ENCODE measurements at places on chromosomes 6 and 20.

- DNase-seq = no peak
Observed at GRCh38 chr6:108805611-108806167, 42.5 kb upstream of the ARMC2 start.

DNA sequence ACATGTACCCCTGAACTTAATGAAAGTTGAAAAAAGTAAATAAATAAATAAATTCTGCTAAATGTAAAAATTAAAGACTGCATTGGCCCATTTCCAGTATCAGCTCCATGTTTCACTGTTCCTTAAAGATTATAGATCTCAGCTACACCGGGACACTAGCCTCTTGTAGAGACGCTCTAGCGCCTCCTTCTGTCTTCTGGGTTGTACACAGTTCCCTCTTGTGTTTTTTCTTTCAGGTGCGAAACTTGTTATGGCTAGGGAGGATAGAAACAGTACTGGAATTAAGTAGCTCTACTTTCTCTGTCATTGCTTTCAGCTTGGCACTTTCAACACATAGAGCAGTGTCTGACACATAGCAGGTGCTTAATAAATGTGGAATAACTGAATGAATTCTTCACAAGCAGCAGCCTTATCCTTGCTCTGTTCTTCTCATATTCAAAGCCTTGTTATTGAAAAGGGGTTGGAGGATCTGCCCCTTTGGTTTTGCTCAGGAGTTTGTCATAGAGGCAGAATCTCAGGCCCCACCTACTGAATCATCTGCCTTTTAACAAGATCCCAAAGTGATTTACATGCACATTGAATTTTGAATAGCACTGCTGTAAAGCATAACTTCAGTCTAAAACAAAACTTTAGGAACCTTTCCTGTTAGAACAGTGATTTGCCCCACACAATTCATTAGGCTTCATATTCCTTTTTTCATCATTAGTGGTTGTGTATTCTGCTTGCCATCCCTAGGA is 92.3 kb downstream of the FIG4 start:
- DNase-seq = no peak

- DNase-seq = no peak
Observed at GRCh38 chr6:74603322-74604076, 602.4 kb downstream of the COL12A1 start.

DNA sequence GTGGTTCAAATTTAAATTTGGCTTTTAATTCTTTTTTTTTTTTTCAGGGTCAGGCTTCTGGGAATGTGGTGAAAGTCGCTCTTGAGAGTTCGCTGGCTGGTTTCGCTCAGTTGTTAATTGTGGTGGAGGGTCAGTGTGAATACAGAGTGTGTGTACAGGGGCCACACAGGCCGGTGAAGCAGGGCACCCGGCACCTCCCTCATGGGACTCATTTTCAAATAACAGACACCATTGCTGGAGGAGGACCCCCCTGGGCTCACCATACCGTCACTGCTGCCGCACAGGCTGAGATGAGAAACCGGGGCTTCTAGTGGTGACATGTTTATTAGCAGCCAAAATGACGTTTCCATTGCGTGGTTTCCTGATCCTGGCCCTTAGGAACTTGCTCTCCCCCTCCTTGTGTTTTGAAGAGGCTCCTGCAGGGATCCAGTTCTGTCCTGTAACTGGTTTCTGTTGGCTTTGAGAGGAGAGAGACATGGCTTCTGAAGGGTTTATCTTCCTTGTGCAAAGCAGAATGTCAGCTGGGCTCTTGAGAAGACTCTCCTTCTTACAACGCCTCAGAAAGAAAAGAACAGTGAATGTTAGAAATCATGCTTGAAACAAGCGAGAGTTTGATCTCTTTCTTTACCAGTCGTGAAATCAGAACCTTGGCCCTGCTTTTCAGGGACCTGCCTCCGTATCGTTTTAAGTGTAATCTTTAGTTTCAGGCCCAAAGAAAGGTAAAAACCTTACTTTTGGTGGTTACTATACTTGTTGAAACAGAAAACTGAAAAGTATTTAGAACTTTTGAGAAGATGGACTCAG is 37.8 kb downstream of the DUSP22 start:
- no peak for DNase-seq

DNA sequence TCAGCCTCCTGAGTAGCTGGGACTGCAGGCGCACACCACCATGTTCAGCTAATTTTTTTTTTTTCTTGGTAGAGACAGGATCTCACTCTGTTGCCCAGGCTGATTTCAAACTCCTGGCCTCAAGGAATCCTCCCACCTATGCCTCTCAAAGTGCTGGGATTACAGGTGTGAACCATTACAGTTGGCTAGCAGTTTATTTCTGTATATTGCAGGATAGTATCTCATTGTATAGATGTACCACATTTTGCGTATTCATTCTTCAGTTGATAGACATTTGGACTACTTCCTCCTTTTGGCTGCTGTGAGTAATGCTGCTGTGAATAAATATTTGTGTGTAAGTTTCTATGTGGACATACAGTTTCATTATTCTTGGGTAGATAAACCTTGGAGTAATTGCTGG is 32.9 kb downstream of the ASXL1 start:
- no peak for DNase-seq

GRCh38 chr6:30651143-30651542 is 4.2 kb downstream of the C6orf136 start:
- no peak for DNase-seq

GRCh38 chr6:156313037-156313436 is 464.1 kb upstream of the ARID1B start:
- no peak for DNase-seq

DNA sequence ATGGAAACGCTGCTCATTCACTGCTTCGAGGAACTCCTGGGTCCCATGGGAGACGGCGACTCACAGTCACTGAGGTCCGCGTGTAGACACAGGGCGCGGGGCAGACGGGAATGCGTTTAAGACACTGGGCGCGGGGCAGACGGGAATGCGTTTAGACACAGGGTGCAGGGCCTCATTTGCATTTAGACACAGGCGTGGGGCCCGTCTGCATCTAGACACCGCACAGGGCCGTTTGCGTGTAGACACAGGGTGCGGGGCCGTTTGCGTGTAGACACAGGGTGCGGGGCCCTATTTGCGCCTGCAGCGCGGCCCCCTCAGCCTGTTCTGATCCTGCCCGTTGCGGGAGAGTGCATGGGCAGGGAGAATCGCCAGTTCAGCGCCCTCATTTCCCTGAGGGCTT is 10.4 kb downstream of the DACT2 start:
- DNase-seq = no peak

- DNase-seq = no peak
Observed at GRCh38 chr20:6925744-6926278, 158.3 kb downstream of the BMP2 start.

DNA sequence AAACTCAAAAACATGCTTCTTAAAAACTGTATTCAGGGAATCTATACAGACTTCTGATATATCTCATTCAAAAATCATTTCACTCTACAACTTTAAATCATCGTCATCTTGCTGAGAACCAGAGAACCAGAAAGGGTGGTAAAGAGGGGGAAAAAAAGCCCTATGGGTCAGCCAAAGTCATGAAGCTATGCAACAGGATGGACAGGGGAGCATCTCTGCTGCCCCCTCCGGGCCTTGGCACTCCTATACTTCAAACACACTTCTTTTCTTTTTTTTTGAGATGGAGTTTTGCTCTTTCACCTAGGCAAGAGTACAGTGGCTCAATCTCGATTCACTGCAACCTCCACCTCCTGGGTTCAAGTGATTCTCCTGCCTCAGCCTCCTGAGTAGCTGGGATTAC is 73.5 kb upstream of the NFATC2 start:
- DNase-seq = no peak

- no peak for DNase-seq
Observed at GRCh38 chr6:39330476-39330875, 8.0 kb upstream of the KCNK16 start.

GRCh38 chr6:146426516-146426915 is 117.1 kb upstream of the RAB32 start:
- DNase-seq = no peak

- DNase-seq = no peak
Observed at GRCh38 chr20:62711703-62712101, 3.1 kb downstream of the NTSR1 start.

DNA sequence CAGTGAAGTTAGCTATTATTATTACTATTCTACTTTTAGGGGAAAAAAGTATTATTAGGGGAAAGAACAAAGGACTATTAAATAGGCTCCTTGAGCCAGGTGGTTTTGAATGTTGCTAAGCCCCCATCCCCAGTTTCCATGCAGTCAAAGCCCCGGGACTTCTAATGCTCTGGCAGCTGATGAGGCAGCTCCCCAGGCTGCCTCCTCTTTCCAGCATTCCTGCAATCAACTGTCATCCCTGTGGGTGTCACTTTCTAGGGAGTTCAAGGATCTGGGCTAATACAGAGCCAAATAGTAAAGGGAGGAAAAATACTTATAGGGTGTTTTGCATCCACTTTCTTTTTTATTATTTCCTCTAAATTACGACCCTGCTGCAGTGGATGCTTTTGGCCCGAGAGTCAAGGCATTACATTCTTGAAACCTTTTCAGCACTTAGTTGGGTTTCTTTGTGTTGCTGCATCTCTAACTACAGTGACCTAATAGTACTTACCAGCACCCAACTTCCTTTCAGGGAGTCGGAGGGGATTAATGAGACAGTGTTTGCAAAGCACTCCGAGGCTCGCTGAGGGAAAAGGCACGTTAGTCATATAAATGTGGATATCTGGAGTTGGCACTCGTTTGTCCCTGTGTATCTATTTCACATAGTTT is 303.9 kb upstream of the MAP3K7 start:
- no peak for DNase-seq

DNA sequence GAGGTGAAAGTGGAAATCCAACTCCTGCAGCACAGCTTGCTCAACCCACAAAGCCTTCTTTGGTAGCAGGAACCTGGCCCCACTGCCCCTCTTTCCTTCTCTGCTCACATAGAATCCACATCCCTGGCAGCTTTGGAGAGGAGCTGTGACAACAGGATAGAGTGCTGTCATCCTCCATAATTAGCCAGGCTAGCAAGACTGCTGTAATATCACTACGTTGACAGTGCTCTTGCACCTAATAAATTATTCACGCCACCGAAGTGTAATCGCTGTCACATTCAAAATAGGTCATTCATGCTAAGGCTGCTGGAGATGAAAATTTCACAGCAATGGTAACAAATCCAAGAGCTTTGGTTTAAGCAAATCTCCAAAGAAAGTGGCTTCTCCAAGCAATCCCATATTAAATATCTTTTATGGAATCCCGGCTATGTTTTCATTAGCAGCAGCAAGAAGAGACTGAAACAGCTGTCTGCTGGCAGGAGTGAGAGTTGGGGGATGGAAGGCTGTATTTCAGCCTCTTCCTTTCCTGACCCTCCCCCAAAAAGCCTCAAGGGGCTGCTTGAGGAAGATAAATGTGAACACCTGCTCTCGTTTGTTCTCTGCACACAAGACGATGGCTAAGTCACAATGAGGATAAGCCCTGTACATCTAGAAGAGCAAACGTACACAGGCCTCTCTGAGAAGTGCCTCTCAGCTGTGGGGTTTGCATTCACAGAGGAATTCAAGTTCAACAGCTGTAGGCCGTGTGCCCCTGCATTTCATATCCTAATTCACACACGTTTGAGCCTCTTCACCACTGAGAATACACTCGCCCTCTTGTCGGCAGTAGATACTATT is 16.5 kb downstream of the RIPOR2 start:
- DNase-seq = no peak

- no peak for DNase-seq
Observed at GRCh38 chr6:90663873-90664272, 77.0 kb upstream of the MAP3K7 start.

DNA sequence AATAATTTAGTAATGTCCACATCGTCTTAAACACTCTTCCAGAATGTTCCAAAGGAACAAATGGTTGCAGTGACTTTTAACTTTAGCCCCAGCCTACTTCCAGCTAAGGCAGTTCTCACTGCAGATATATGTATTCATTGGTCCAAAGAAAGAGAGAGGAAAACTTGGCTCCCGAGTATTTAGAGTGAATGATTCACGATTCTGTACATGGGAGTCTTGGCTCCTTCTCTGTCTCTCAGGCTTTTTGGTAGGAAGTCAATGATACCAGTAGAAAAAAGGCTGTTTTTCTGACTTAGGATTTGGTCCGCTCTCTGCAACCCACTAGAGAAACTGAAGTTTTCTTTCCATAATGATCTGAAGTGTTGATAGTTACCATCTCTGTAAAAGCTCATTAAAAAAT is 38.6 kb downstream of the E2F3 start:
- DNase-seq = no peak

GRCh38 chr6:159943101-159943632 is 25.7 kb upstream of the IGF2R start:
- no peak for DNase-seq

GRCh38 chr20:43839793-43840199 is 74.9 kb upstream of the TOX2 start:
- DNase-seq = no peak

DNA sequence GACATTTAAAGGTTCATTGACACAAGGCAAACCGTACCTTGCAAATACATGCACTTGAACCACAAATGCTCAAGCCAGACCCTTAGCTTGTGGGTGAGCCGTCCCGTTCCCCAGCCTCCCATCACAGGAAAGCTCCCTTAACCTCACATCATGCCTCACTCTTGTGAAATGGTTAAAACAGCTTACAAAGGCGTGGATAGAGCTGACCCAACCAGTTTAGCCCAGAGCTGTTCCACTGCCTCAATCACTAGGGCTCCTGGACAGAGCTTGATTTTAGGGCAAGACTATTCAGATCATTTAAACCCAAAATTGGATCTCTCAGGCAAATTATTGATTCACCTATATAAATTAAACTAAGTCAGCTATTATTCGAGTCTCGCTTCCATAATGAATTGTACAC is 229.6 kb upstream of the TAB2 start:
- no peak for DNase-seq

GRCh38 chr20:48411245-48411644 is 416.6 kb downstream of the PREX1 start:
- no peak for DNase-seq

GRCh38 chr6:138849791-138850190 is 53.9 kb downstream of the ECT2L start:
- DNase-seq = no peak

DNA sequence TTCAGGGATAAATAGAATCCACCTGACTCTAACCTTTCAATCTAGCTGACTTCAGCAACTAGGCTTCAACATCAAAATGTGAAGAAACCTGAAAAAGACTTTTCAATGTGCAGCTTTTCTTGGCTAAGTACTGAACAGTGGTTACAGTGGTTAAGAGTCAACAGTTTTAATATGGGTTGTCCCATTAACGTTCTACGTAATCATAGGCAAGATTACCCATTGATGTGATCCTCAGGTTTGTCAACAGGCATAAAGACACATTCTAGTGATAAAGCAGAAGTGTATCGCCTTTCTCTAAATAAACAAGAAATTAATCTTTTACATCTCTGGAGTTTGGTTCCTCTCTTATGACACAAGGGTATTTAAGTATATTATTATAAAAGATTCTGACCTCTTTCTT is 154.1 kb upstream of the RUNX2 start:
- DNase-seq = no peak

GRCh38 chr20:48158014-48158413 is 372.7 kb upstream of the SULF2 start:
- no peak for DNase-seq

- DNase-seq = no peak
Observed at GRCh38 chr6:136526196-136526930, 23.9 kb downstream of the MAP7 start.

Data from activated CD8-positive, alpha-beta memory T cell treated with anti-CD3 and anti-CD28 coated beads for 4 hours (primary cell).